Activated naive CD8-positive, alpha-beta T cell treated with anti-CD3 and anti-CD28 coated beads, Interleukin-2, amount 50 U/mL, for 16 hours (primary cell): ENCODE measurements at places on chromosomes 5 and 9.

- no peak for DNase-seq
Observed at GRCh38 chr5:172607213-172607793, 33.8 kb upstream of the NEURL1B start.

DNA sequence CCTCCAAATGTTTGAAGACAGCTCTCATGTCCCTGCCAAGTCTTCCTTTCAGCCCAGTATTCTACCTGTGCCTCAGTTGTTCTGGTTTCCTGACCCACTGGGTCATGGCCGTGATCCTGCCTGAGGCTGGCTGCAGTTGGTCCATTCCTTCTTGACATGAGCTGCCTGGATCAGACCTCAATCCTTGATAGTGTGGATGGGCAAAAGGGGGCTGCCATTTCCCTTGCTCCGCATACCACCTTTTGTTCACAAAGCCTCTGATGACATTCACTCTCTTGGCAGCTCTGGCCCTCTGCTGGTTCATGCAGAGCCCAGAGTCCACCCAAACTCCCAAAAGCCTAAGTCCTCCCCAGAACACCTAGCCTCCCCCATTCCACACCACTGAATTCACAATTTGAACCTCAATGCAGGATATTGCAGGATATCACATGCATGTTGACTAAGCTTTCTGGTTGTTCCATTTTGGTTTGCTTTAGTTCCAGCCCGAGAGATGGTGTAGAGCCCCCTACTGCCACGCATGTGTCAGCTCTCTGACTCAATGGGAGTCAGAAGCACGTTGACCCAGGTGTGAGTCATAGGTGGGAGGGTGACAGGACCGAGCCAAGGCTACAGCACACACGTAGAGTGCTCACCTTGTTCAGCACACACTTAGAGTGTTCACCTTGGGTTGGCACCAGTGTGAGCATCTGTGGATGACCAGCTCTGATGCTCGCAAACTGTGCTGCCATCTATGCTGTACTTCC, 137.2 kb downstream of the MTX3 start:
- no peak for DNase-seq

- no peak for DNase-seq
Observed at GRCh38 chr5:35024911-35025510, 22.7 kb downstream of the AGXT2 start.

DNA sequence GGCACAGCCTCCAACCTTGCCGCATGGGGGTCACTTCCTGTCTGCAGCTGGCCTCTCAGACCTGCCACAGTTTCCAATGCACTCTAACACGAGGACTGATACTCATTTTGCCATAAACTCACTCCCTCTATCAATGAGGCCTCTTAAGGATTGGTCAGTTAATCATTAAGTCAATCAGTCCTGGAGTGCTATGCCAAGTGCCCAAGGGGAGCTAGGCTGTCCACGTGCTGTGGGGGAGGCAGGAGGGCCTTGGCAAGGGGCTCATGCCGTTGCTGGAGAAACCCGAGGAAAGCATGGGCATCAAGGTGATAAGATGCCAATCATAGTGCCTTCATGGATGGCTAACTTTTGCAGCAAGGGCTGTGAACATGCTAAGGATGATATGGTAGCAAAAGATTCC, 1.7 kb upstream of the ALDH1B1 start:
- no peak for DNase-seq

- no peak for DNase-seq
Observed at GRCh38 chr5:2011481-2012411, 129.0 kb upstream of the IRX4 start.

DNA sequence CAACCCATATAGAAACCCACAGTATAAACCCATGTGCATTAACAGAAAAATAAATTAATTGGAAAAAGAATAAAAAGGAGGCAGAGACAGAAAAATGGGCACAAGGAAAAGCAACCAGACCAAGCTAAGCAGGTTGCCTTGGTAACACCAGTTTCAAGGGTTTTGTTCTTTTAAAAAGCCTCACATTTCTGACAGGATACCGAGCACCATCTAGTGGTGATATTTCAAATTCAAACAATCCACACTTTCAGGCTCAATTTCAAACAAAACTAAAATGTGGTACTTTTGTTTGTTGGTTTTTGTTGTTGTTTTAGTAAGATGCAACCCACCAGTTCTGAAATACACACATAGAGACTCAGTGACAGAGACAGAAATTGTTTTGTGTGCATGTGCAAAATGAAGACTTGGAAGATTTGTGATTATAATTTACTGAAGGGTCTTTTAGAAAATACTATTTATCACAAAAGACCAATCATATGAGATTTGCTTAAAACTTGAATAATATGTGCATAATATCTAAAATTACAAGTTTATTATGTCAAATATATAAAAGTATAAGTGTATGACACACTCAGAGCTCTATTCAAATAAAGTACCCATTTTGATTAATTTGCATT, 318.2 kb downstream of the SLCO4C1 start:
- DNase-seq: no peak

GRCh38 chr5:131947445-131947844, 2.0 kb upstream of the MEIKIN start:
- DNase-seq: no peak

DNA sequence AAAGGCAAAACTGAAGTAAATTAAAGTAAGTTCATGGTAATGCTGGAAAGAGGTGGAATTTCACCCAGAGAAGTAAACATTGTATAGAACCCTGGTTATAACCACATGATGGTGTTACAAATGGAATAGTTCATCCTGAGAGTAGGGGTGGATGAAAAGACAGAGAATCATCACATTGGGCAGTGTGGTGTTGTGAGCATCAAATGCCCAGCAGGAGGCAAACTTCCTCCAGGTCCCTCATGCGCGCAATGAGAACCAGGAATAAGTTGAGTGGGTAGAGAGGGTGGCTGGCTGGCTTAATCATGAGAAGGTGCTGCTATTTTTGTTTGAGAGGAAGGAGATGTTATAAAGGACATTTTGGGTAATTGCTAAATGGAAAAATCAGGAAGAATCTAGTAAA, 163.3 kb upstream of the HMHB1 start:
- no peak for DNase-seq

DNA sequence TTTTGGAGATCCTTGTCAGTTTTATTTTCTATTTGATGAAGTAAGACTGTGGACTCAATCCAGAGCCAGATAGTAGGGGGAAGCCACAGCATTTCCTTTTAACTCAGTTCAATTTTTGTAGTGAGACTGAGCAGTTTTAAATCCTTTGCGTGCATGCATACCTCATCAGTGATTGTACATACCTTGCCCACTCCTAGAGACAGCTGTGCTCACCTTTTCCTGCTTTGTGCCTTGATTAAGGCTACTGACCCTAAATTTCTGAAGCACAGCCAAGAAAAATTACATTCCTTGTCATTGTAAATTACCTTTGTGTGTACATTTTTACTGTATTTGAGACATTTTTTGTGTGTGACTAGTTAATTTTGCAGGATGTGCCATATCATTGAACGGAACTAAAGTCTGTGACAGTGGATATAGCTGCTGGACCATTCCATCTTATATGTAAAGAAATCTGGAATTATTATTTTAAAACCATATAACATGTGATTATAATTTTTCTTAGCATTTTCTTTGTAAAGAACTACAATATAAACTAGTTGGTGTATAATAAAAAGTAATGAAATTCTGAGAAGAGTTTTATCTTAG, 17.8 kb downstream of the DIMT1 start:
- DNase-seq: no peak

- no peak for DNase-seq
Observed at GRCh38 chr9:133686642-133687575, 50.7 kb downstream of the DBH start.

GRCh38 chr5:130109152-130109551, 204.9 kb downstream of the CHSY3 start:
- DNase-seq: no peak

GRCh38 chr9:77673941-77674791, 26.0 kb upstream of the GNA14 start:
- DNase-seq: no peak

DNA sequence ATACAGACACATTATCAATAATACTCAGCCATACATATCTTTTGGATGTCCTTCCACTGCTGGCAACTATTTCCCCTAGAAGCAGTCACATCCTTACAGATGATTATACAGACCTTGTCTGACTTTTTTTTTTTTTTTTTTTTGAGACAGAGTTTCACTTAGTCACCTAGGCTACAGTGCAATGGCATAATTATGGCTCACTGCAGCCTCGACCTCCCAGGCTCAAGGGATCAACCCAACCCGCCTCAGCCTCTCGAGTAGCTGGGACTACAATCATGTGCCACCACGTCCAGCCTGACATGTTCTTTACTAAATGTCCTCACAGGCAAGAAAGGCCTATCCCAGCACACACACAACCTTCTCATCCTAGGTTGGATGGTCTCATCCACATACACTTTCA, 24.0 kb downstream of the NR6A1 start:
- DNase-seq: no peak

DNA sequence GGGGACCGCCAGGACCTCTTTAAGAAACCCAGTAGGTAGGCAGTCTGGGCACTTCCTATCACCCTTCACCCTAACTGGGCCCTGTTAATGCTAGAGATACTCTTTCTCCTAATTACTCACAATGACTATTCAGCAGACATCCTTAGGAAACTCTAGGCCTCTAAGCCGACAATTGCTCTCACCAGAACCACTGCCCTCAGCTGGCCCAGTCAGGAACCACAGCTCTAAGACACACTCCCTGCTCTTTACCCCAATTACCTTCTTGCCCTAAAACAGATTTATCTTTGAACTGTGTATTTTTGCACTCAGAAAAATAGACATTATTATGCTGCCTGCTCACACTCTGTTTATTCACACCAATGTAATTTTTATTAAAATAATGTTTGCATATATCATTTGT, 432.6 kb upstream of the SLC30A5 start:
- no peak for DNase-seq

- DNase-seq: no peak
Observed at GRCh38 chr9:98219794-98220370, 27.4 kb upstream of the CORO2A start.

- no peak for DNase-seq
Observed at GRCh38 chr5:170182491-170182890, 50.3 kb upstream of the C5orf58 start.

DNA sequence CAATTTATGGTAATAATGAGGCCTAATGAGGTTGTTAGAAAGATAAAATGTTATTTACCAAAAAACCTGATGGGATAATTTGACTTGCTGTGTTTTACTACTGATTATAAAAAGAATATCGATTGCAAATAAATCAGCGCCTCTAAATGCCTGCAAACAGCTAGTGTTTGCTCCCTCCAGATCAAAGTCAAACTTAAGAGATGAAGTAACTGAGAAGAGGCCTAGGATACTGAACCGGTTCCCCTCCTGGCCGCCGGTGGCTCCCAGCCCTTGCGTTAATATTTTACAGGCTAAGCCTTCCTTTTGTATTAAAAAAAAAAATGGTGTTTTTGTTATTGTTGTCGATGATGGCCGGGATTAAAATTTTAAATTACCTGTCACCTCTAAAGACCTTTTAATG, 2.6 kb downstream of the IRX1 start:
- no peak for DNase-seq

- no peak for DNase-seq
Observed at GRCh38 chr5:149902177-149902576, 42.4 kb downstream of the PDE6A start.

DNA sequence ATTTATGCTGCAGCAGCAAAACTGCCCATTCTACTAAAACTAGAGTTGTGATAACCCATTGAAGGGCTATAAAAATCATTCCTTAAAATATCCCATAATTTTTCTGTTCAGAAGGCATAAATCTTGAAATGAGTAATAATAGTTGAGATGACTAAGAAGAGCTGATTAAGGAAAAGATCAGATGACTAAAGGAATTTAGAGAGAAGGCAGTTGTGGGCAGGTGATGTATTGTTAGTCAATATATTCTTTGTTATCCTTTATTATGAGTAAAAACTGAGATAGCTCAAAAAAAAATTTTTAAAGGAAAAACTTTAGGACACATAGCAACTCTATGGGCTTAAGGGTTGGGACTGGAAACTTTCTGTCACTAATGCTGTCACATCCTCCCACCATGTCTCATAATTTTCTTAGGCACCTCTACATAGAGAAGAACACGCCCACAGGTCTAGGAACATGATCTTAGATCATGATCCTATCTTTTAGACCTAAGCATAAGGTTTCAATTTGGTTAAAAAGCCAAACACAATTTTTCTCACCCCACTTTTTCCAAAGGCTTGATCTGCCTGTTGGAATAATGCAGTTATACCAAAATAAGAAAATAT, 597.5 kb upstream of the MEF2C start:
- DNase-seq: no peak

DNA sequence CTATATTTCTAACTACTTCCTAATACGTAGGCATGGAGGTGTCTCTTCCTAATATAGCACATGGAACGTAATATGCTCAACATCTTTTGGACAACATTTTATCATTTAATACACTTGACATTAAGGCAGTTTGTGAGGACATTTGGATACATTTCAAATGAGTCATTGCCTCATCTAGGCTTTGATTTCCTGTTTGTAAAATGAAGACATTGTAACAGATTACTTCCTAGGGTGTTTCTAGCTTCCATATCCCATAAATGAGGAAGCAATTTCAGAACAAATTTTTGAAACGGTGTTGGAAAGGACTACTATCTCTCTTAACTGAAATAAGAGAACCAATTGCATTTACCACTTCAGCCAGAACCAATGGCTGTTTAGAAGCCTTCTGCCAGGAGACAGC, 38.7 kb downstream of the SLC28A3 start:
- DNase-seq: no peak

- no peak for DNase-seq
Observed at GRCh38 chr5:154860123-154860522, 1.7 kb downstream of the CNOT8 start.

DNA sequence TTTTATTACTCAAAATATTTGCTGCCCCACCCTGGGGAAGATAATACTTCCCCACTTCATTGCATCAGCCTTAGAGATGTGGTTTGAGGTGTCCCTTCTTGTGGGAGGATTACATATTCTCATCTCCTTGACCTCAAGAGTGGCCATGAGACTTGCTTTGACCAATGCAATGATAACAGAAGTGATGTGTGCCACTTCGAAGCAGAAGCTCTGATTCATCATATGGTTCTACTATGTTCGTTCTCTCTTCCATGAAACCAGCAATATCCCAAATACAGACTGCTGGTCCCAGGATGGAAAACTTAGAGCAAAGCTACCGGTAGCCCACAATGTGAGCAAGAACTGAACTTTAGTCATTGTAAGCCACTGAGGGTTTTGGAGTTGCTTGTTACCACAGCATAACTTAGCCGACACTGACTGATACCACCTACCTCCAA, 92.0 kb downstream of the THBS4 start:
- DNase-seq: no peak

DNA sequence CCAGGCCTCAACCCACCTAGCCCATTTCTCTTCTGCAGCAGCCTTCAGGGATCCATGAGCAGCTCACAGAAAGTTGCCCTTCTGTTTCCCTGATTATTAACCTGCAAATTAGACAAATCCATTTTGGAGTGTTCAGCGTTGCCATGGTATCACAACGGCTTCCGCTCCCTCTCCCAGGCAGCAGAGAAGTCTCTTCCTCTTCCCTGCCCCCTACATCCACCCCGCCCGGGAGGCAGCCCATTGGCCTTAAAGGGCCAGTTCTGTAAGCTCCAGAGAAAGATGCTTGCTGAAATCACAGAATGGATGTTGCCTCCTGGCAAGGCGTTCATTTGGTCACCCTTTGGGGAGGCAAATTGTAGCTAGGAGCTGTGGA, 47.7 kb upstream of the BOD1 start:
- DNase-seq: no peak
